ENCODE measurements at places on chromosomes 11 and 22.

- DNase-seq = no peak
These were observed 6.9 kb downstream of the MOB2 start for GRCh38 chr11:1479678-1480118.

GRCh38 chr11:64553554-64554201 is 37.3 kb upstream of the SLC22A12 start:
- peak; percentile 54 for DNase-seq

GRCh38 chr22:48749555-48750227 is 1078.0 kb downstream of the BRD1 start:
- DNase-seq = no peak

GRCh38 chr11:69086152-69087132 is 37.7 kb downstream of the TPCN2 start:
- peak; percentile 27 for DNase-seq

- no peak for DNase-seq
These were observed 4.4 kb downstream of the FREY1 start for GRCh38 chr11:45902452-45903380.

- DNase-seq = peak; percentile 52
These were observed 182.9 kb upstream of the NCAM1 start for GRCh38 chr11:112778091-112778876.

GRCh38 chr11:67160045-67160444 is 41.0 kb downstream of the KDM2A start:
- no peak for DNase-seq

GRCh38 chr11:46336563-46337180 is 10.6 kb upstream of the DGKZ start:
- DNase-seq = peak; percentile 43

Measured in hematopoietic multipotent progenitor cell treated with erythropoietin and hydrocortisone succinate and interleukin-3 and kit ligand, for 8 days (in vitro differentiated cells).